ENCODE measurements at places on chromosomes 7 and 10.

- DNase-seq = no peak
These were observed 24.2 kb upstream of the PRKAG2 start for GRCh38 chr7:151900986-151901621.

DNA sequence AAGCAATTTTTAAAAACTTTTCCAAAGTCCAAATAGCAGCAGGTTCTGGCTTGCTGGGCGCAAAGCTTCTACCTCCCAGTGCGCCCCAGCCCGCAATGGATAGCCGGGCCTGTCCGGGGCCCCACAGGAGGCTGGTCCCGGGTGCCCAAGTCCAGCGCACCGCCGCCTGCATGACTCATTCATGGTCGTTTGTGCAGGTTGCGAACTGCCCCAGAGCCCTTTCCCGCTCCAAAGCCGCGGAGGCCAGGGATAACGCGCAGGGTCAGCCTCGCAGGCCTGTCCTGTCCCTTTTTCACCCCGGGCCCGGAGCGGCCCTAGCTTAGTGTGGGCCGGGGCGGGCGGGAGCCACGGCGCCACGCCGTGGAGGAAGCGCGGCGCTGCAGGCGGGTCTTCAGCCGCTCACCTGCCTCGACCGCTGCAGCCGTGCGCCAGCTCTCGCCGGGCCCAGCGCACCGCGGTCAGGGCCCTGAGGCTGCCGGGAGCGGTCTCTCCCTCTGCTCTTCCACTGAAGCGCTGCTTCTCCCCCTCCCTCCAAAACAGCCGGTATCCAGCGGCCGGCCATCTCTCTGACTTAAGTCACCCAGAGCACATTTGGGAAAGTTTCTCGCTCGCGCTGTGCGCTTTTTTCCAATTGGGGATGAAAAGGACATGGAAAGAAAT is 1.7 kb upstream of the EGR2 start:
- peak; percentile 71 for DNase-seq

DNA sequence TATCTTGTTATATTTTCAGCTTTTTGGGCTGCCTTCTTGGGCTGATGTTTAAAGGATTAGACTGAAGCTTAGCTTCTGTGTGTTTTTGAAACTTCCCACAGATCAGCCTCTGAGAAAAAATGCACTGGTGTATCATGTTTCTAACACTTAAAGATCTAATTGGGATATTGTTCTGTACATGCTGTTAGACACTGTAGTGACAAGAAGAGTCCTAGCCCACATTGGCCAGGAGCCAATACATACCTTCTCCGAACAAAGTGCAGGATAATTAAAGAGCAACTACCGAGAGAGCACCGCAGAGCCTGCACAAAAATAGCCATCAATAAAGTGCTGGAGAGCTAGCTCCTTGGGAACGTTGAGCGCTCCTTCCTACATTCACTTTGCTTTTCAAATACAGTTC is 289.4 kb upstream of the SP8 start:
- no peak for DNase-seq

- peak; percentile 60 for DNase-seq
These were observed at the start of gene ZNF365 for GRCh38 chr10:62373995-62374861. TSS of gene ZNF365 (plus strand) at chr10:62374369. CDS start at chr10:62376194, 1,825 bp downstream.

DNA sequence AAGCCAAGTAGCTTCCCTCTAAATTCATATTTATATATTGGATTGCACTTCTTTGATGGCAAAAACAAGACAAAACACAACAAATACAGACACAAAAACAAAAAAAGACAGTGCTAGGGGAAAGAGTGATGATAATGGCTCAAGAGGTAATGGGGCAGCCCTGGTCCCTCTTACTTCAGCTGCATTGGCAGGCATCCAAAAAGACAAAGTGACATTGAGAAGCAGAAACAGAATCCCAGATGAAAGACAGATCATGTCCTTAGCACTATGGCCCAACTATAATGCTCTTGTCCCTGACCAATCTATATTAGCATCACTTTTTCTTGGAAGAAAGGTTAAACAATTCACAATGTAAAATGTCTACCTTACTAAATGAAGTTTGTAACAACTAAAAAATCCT is 76.2 kb downstream of the GPR85 start:
- no peak for DNase-seq

DNA sequence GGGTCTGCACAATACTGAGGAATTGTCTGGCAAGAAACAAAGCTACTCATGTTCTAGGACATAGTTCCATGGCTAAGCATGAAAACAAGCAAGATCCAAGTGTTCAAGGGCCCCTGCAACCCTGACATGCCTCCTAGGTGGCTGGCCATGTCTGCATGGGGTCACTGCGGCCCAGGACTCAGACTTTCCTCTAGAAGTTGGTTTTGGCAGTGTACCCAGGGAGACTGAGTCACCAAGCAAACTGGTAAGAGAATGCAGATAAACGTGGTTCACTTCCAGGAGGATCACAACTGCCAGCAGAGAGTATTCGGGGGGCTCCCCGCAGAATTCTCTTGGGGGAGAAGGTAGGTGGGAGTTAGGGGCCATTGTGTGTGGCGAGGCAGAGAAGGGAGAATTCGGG is 7.4 kb upstream of the PFKFB3 start:
- DNase-seq = no peak

- DNase-seq = no peak
These were observed 87.4 kb upstream of the FAM20C start for GRCh38 chr7:105002-105401.

GRCh38 chr10:22333167-22333974 is 11.9 kb upstream of the SPAG6 start:
- peak; percentile 60 for DNase-seq

DNA sequence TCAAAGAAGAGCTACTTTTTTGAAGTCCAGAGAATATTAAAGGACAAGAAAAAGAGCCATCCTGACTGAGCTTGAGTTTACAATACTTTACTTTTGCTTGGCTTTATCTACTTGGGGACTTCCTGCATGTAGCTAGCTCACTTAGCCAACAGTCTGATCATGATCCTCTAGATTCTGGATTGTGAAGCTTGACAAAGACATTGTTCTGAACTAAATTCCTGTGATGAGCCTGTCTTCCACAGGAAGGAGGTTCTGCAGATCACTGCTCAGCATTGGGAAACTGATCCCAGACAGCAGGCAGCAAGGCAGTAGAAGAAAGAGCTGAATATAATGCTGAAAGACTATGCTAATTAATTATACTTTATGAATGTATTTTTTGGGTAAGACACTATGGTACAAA is 296.4 kb downstream of the DGKB start:
- DNase-seq = no peak

DNA sequence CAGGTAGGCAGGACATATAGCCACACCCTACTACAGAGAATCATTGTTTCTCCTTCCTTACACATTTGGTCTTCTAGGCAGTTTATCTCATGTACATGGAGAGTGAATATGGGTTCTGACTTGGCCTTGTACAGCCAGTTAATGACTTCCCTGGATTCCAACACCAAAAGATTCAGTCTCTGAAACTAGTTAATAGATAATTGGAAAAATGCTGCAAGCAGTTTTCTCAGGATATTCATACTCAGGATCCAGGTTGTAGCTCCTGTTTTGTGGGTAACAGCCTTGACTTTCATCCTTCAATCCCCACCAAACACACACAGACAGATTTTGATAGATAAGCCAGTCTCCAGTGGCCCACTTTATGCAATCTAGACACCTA is 690.2 kb downstream of the NRG3 start:
- no peak for DNase-seq

- DNase-seq = no peak
These were observed 3.0 kb downstream of the BUB3 start for GRCh38 chr10:123157210-123157609.

GRCh38 chr7:111112439-111112838 is 21.5 kb downstream of the LRRN3 start:
- no peak for DNase-seq

GRCh38 chr10:10589540-10590303 is 427.9 kb upstream of the CELF2 start:
- no peak for DNase-seq

DNA sequence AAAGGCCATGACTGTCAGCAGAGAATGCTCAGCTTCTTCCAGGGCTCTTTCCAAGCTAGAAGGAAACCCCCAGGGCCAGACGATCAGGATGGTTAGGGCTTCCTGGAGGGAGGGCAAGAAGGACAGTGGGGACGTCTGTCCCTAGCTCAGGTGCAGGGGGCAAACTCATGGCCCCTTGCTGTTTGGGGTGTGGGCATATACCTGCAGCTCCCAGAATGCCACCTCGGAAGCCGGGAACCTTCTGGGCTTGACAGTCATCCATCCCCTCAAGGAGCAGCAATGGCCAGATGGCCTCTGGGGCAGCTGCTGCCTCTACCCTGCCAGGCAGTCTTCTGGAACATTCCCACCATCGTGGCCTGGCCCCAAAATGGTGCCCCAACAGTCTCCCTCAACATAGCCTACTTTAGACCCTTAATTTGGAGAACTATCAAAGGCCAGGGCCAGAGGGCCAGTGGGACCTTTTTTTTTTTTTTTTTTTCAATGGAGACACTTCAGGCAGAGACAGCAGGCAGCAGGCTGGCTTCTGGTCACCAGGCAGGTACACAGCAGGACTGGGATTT is 40.2 kb upstream of the ZMIZ1 start:
- no peak for DNase-seq

DNA sequence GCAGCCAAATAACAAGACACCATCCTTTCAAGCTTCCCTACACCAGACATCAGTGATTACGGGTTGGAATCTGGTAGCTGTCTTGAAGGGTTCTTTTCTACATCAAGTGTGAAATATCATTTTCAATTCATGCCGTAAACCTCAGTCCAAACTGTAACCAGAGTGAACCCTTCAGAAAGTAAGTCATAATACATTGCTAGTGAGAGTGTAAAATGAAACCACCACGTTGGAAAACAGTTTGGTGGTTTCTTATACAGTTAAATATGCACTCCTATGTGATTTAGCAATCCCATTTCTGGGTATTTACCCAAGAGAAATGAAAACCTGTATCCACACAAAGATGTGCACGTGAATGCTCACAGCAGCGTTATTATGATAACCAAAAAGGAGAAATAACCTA is 25.6 kb upstream of the ZC3HAV1L start:
- no peak for DNase-seq

- no peak for DNase-seq
These were observed 274.1 kb upstream of the COBL start for GRCh38 chr7:51590746-51591145.

- DNase-seq = no peak
These were observed 161.9 kb downstream of the DNAJB6 start for GRCh38 chr7:157498657-157499056.

GRCh38 chr10:62688971-62689700 is 115.4 kb upstream of the ADO start:
- DNase-seq = no peak

- no peak for DNase-seq
These were observed 1064.9 kb downstream of the NXPH1 start for GRCh38 chr7:9498303-9498702.

GRCh38 chr7:112646783-112647182 is 143.4 kb downstream of the TMEM168 start:
- DNase-seq = no peak

DNA sequence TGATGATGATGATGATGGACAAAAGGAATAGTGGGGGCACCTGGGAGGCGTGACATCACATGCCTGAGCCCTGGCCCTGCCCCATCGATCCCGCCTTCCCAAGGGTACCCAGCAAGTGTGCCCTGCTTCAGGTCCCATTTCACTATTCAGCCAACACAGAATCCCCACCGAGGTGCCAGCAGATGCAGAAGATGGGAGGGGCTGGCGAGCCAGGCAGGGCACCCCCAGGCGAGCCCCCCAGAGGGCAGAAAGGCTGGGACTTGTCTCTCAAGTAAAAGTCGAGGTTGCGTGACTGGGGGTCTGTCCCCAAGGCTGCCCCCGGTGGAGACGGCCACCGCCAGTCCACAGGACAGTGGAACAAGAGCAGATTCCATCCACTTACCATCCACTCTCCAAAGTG is 57.5 kb downstream of the INSIG1 start:
- no peak for DNase-seq

GRCh38 chr7:139715194-139715815 is 62.5 kb downstream of the HIPK2 start:
- no peak for DNase-seq

- DNase-seq = no peak
These were observed 738.3 kb upstream of the POM121L12 start for GRCh38 chr7:52297128-52297527.

- no peak for DNase-seq
These were observed 186.9 kb upstream of the MYO3A start for GRCh38 chr10:25747084-25747483.

- DNase-seq = peak; percentile 44
These were observed 163.0 kb upstream of the PPP1R3A start for GRCh38 chr7:114081606-114082425.

- no peak for DNase-seq
These were observed 53.3 kb downstream of the AKAP9 start for GRCh38 chr7:91993976-91994375.

DNA sequence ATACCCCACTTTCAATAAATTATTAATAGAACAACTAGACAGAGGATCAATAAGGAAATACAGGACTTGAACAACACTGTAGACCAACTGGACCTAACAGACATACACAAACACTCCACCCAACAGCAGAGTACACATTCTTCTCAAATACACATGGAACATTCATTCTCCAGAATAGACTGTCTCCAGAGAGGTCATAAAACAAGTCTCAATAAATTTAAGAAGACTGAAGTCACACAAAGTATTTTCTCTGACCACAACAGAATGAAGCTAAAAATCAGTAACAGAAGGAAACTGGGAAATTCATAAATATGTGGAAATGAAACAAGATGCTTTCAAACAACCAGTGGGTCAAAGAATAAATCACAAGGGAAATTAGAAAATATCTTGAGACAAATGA is 119.8 kb downstream of the SMURF1 start:
- DNase-seq = no peak
